ENCODE measurements at places on chromosomes 6 and 20.

GRCh38 chr6:159726255-159726917, 920 bp upstream of the WTAP start:
- DNase-seq, result no peak

- DNase-seq, result no peak
Observed at GRCh38 chr20:36454698-36455427, 86.5 kb upstream of the MYL9 start.

- no peak for DNase-seq
Observed at GRCh38 chr6:5036269-5036668, 32.4 kb upstream of the RPP40 start.

GRCh38 chr6:166330612-166331011, 11.7 kb downstream of the SFT2D1 start:
- no peak for DNase-seq

DNA sequence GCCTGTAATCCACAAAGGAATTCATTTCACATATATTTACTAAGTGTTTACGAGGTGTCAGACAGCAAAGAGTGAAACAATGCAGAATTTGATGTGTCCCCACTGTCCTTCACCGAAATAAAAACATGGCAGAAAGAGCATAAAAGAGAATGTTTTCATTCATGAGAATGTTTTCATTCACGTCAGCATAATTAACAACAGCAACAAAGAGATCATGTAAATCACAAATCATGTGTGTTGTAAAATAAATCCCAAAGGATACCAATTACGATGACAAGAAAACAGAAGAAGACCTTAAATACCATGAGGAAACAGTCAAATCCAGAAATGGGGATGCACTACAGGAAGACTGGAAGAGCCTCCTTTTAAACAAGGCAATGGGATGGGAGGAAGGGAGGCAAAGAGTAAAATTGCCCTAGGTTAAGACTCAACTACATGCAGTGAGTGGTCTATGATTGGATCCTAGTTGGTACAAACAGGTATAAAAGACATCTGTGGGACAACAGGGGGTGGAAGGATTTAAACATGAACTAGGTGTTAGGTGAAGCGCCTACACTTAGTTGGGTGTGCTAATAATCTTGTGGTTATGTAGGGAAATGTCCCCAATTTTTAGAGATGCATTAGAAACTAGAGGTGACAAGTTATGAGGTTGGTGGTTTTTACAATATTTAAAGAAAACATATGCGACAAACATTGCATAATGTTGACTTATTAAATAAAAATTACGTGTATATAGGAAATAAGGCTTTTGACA, 1.5 kb downstream of the ZSCAN31 start:
- DNase-seq, result no peak

DNA sequence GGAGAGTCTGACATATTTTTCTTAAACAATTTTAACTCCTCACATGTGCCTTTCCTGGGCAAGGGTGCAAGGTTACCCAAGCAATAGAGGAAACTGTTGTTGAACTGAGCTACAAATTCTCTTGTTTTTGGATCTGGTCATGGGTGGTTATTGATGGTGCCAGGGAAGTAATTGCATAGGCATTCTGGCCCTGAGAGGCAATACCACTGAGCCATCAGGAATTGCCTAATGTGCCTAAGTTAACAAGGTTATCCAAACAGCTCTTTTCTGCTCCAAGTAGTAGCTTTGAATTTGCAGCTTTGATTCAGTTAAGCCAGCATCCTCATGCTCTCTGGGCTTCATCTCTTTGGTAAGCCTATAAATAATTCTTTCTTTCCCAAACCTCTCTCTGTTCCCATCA, 266.0 kb upstream of the BTBD3 start:
- DNase-seq, result no peak

DNA sequence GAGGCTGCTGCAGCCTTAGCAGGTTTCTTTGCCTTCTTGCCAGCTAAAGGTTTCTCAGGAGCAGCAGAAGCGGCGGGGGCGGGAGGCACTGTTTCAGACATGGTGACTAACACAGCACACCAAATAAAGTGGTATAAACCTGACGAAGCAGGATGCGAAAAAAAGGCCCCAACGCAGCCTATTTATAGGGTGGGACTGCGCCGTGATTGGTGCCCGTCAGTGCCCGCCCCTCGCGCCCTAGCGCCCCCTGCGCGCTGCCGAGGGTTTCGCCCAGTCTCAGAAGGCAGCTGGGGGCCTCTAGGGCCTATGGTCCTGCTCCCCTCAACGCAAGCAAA, 55.0 kb downstream of the TRIM38 start:
- DNase-seq, result no peak

GRCh38 chr20:19750907-19751636, 7.0 kb upstream of the RIN2 start:
- no peak for DNase-seq

GRCh38 chr6:100892116-100892515, 11.0 kb upstream of the ASCC3 start:
- DNase-seq, result no peak

DNA sequence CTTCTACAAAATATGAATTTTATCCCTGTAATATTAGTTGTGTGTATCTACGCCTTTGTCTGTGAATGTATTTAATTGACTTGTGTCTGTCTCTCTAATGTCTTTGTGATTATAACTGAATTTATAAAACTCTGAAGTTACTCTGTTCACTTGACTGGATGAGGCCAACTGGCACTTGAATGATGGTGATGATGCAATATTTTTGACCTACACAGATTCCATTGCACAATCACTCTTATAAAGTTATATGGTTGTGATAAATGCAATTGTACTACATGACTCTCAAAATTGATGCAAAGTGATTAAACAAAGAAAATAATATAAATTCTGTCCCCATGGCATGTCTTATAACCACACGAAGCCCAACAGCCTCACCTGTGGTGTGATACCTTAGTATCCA, 287.3 kb upstream of the PLN start:
- DNase-seq, result no peak

DNA sequence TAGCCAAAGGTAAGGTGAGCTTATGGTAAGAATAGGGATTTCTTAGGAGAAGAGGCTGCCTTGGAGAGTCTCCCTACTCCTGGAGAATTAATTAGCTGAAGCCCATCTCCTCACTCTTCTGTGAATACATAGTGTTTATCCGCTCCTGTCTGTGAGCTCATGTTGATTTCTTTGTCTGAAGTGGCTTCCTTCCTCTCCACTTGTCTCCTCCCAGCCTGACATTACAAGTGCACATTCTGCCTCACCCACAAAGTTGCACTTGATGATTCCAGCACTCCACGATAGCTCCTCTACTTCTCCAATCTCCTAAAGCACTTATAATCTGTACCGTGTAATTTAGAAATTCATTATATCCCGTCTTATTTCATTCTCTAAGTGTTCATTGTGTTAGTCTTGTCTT, 287.2 kb downstream of the QKI start:
- no peak for DNase-seq

- DNase-seq, result no peak
Observed at GRCh38 chr20:23144856-23145255, 58.7 kb upstream of the CD93 start.

DNA sequence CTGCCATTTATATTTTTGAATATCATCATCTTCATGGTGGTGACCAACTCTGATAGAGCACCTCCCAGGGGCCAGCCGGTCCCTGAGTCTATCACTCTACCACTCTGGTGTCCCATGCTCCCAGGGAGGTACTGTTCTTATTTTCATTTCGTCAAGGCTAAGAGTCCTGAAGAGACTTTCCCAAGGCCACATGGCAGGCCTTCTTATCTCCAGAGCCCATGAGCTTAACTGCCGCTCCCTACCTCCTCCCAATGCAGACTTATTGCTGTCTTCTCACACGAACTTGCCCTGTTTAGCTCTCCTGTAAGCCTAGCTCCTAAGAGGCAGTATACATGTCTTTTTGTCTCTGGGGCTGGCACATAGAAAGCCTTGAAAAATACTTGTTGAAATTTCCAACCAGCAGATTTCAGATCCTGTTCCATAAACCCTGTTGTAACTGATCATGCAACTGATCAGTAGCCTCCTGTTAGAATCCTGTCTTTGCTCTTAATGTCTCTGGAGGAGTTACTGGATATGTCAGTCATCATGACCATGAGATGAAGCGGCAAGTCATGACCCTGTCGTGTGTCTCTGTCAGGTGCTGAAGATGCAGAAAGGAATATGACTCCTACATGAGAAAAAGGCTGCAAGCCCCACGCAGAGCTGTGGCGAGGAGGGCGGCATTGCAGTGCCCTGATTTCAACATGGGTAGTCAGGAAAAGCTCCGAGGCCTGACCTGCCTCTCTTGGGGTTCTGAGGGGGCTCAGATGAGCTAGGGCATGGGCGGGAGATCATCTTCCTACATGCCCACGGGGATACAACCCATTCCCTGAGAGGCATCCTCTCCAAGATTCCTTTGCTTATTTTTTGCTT, 60.0 kb downstream of the TTI1 start:
- DNase-seq, result no peak
